Left lung (tissue), 14 donors: ENCODE measurements at places on chromosomes 4 and X. TPM values are rescaled to one million over a fixed set of nuclear protein-coding genes. Genes with fewer than 3 reads are reported as not detected.

PLK4 gene
- total RNA-seq = 5.8 TPM

GRCh38 chr4:7403001-7403400 is 31.7 kb downstream of the PSAPL1 start:
- no peak for DNase-seq

DNA sequence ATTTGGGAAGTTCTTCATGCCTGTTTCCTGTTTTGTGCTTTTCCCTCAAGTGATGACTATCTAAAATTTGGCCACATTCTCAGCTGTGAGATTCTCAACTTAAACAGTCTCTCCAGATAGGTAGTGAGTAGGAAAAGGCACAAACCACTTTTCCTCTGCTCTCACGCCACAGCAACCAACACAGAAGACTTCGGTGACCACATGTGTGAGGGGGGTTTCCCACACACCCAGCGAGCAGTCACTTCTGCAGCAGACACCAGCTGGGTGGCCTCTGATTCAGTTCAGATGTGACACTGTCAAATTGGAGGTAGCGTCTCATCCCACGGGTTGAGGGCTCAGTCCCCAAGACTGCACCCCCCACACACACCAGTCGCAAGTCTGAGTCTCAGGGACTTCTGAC is 25.1 kb upstream of the CLDN34 start:
- DNase-seq = no peak

TMSB15B gene
- 1.3 TPM for total RNA-seq

DNA sequence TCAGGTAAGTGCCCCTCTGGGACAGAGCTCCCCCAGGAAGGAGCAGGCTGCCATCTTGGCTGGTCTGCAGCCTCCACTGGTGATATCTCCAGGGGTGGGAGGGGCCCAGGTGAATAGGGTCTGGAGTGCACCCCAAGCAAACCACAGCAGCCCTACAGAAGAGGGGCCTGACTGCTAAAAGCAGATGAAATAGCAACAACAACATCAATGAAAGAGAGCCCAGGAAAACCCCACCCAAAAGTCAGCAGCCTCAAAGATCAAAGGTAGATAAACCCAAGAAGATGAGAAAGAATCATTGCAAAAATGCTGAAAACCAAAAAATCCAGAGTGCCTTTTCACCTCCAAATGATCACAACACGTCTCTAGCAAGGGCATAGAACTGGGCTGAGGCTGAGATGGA is 92.5 kb upstream of the PAGE3 start:
- no peak for DNase-seq

STOX2 gene
- total RNA-seq = 12.4 TPM

DNA sequence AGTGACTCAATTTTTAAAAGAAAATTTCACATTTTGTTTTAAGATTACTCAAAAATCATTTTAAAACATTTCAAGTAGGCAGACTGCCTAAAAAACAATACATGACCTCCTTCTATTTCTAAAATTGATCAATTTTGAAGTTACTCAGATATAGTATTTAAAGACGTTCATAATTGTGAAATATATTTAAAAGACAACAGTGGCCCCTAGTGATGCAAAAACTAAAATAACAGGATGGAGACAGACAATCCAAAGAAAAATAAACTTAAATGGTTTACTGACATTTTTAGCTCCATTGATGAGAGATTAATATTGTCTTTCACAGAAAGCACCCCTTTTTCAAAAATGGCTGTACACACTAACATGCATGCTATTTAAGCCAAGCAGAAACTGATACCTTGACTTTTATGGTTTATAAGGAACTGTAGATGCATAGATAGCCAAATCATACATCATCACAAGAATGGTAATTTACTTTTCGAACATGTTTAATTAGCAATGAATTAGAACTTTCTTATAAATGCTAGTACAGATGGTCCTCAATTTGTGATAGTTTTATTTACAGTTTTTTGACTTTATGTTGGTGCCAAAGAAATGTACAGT is 69.8 kb upstream of the FAT4 start:
- peak; percentile 35 for DNase-seq

ETDA gene
- total RNA-seq = not detected

- DNase-seq = no peak
Observed at GRCh38 chr4:142975618-142976017, 129.5 kb upstream of the INPP4B start.

HOPX gene
- total RNA-seq = 729 TPM

- DNase-seq = peak; percentile 79
Observed at GRCh38 chr4:139814323-139815015, 148.8 kb downstream of the MGST2 start.

GRCh38 chr4:53019485-53020382 is 157.6 kb downstream of the RASL11B start:
- DNase-seq = no peak

- no peak for DNase-seq
Observed at GRCh38 chrX:56969559-56969958, 25.8 kb downstream of the SPIN3 start.

- no peak for DNase-seq
Observed at GRCh38 chrX:40938423-40938822, 146.8 kb upstream of the USP9X start.

SMIM10 gene
- total RNA-seq = 4.4 TPM

DNA sequence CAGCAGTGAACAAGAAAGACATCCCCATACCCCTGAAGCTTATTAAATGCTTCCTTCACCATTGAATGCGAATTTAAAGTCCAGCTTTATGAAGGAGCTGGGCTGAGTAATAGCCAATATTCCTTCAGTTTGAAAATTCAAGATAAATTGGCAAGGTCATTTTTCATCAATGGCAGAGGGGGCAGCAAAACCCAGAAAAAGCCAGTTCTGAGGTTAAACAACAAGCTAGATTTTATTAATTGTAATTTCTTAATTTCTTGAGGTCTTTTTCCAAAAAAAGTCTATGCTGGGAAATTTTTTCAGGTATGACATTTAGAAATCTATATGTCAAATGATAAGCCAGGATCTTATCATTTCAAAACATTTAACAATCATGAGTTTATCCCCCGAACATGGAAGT is 808.9 kb downstream of the RPA4 start:
- DNase-seq = no peak

GRCh38 chr4:18463987-18464559 is 442.5 kb upstream of the LCORL start:
- no peak for DNase-seq

RAB33A gene
- 0.58 TPM for total RNA-seq

- no peak for DNase-seq
Observed at GRCh38 chr4:186676531-186677161, 47.0 kb downstream of the FAT1 start.

TMEM255A gene
- 1.8 TPM for total RNA-seq

DNA sequence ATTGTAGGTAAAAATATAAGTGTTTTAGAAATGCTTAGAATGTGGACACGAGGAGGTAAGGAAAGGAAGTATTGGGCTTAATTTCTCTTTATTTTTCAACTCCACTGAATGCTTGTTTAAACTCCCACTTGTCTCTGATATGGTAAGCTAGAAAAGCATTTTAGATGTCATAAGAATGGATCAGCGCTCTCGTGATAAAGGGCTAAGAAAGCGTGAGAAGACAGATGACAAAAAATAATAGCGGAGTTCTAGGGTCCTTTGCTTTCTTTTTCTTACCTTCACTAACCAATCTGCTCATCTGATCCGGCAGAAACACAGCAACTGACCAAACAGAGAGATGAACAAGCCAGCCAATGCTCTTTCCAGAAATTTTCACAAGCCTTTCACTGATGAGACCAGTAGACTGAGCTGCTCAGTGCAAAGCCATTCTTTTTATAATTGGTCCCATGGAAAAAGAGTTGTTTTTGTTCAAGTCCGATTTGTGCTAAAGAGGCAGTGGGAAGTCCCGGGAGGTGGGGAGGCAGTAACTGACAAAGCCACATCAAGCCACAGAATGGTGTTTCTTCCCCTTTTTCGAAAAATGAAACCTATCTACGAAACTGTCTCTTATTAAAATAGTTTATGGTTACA is at the start of gene TASL:
Gene TASL (minus strand): TSS at position 405 of the 630 bp plus-strand sequence. CDS start 17,411 bp downstream, outside the sequence.
- DNase-seq = no peak

TLR6 gene
- total RNA-seq = 18.1 TPM

NEUROG2 gene
- total RNA-seq = not detected

ATP1B4 gene
- total RNA-seq = not detected

GRCh38 chrX:42460706-42461105 is 317.3 kb downstream of the PPP1R2C start:
- DNase-seq = no peak

SLC38A5 gene
- total RNA-seq = 70.7 TPM

VMA21 gene
- total RNA-seq = 34.7 TPM

HERC5 gene
- total RNA-seq = 5.5 TPM

UGT8 gene
- total RNA-seq = 3.7 TPM

GAGE13 gene
- total RNA-seq = not detected

DNA sequence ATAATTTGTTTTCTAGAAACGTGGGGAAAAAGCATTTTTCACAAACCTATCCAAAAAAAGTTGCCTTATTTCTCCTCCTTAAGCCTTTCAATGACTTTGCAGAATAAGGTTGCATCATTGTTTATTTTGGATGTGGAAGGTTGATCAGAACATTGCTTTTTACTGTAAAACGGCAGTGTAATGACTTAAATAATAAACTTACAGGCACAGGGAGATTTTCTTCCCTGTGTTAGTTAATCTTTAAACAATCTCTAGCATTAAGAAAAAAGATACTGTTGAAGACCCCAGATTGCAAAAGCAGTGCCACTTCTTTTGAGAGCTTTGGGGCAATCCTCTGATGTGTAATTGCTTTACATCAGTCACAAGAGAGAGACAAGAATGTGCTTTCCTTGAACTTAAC is 153.4 kb downstream of the ARX start:
- DNase-seq = no peak

DNA sequence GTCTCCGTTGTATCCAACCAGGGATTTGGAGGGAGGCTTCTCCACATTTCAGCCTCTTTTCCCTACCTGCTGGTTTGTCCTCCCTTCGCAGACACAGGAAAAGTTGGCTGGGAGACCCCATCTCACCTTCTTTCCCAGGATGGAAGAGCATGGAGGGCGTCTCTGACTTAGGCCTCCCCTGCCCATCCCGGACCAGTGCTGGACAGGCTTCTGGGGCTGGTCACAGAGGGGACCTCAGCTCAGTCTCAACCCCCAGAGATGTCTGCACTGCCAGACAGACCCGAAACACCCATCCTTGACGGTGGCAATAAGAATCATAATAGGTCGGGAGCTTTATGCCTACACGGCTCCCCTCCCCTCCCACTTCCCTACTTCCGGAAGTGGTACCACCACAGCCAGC is 1.6 kb downstream of the WFS1 start:
- DNase-seq = no peak

DNA sequence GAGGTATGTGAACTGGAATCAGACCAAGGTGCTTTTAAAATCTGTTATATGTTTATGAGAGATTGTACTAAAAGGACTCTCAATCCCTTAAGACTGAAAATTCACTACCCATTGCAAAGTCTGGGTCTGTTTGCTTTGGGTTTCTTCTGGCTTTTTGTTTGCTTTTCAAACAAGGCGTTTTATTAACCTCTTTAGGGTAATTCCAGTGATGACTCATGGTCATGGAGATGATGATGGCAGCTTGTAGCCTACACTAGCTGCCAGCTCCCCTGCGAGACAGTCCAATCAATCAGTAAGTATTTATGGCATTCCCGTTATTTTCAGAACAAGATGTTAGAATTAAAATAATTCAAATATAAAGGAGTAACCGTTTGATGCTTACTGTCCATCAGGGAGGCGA is 643.8 kb upstream of the FTHL17 start:
- no peak for DNase-seq

- no peak for DNase-seq
Observed at GRCh38 chr4:94238160-94238559, 30.5 kb downstream of the SMARCAD1 start.

XK gene
- 2.5 TPM for total RNA-seq

DNA sequence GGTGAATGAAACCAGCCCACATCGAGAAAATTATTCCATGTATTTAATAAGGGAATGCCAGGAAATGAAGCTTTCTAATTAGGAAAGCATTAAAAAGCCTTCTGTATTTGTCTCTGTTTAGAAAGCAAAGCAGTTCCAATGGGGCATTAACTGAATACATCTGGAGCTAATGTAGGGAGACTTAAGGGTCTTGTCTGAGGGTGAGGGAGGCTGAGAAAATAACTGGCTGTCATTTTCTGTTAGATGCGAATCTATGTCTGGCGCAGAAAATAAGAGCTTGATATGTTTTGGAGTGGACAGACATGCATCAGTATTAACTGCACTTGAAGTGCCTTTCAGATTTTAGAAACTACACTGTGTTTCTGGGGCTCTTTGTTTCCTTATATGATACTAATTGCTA is 111.3 kb downstream of the KLHL8 start:
- DNase-seq = no peak

PFKFB1 gene
- not detected for total RNA-seq

HTRA3 gene
- 16.7 TPM for total RNA-seq

DNA sequence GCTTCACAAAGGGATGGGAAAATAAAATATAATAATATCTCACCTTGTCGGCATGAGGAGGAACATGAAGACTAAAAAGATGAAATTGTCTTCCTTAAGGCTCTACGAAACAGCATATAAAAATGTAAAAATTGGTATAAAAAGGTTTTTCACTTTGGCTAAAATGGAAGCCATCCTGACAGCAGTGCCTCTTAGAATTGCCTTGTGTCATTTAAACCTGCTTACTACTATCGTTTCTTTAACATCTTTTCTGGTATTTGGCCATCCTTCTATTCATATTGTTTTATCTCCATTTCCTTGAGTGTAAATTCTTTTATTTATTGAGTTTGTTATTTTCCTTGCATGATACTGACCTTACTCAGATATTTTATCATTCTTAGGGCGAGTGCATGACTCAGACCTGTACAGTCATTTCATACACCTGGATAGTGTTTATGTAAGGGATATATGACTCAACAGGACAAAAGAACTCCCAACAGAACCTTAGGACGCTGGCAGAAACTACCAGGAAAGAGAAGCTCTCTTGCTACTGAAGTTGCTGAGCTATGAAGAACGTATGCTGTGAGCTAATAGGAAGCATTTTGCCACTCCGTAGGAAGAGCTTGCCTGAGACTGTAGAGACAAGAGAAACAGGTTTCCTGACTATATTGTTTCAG is 5.8 kb upstream of the CDKN2AIP start:
- no peak for DNase-seq

SULT1B1 gene
- 6.7 TPM for total RNA-seq

DNA sequence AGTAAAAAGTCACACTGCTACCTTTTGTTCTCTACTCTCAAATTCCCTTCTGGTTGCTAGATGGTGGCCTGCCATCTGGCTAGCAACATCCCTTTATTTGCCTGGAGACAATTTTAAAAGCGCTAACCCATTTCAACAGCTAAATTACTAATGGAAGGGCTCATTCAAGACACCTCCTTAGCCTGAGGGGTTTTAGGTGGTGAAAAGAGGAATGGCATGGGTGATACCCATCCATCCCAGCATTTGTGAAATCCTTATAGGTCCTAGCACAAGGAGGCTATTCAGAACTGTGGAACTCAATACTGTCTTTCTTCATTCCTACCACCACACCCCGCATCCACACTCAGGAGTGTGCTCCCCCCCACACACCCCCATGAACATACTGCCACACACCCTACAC is 33.5 kb downstream of the ARHGEF9 start:
- no peak for DNase-seq

GPR119 gene
- not detected for total RNA-seq
